Pulmonary artery endothelial cell (primary cell): ENCODE measurements at places on chromosomes 6 and 20. TPM values are rescaled to one million over a fixed set of nuclear protein-coding genes. Genes with fewer than 3 reads are reported as not detected.

The EDN1 gene
- 326 and 496 TPM in 2 replicates for total RNA-seq

The ELOVL2 gene
- total RNA-seq = not detected in 2 replicates

The RNF39 gene
- total RNA-seq = not detected in 2 replicates

The SNPH gene
- total RNA-seq = 6.4 and 14.0 TPM in 2 replicates

The THBD gene
- 104 and 139 TPM in 2 replicates for total RNA-seq

The PARD6B gene
- total RNA-seq = 0.13 and 0.14 TPM in 2 replicates

The C6orf58 gene
- total RNA-seq = 0.07 TPM in 1 of 2 replicates, not detected in the other

The SPAG4 gene
- 6.7 and 13.7 TPM in 2 replicates for total RNA-seq

The CNR1 gene
- 2.6 TPM in 1 of 2 replicates, not detected in the other for total RNA-seq

The EBF4 gene
- 1.8 and 2.0 TPM in 2 replicates for total RNA-seq

The TBX18 gene
- 25.9 and 26.8 TPM in 2 replicates for total RNA-seq

DNA sequence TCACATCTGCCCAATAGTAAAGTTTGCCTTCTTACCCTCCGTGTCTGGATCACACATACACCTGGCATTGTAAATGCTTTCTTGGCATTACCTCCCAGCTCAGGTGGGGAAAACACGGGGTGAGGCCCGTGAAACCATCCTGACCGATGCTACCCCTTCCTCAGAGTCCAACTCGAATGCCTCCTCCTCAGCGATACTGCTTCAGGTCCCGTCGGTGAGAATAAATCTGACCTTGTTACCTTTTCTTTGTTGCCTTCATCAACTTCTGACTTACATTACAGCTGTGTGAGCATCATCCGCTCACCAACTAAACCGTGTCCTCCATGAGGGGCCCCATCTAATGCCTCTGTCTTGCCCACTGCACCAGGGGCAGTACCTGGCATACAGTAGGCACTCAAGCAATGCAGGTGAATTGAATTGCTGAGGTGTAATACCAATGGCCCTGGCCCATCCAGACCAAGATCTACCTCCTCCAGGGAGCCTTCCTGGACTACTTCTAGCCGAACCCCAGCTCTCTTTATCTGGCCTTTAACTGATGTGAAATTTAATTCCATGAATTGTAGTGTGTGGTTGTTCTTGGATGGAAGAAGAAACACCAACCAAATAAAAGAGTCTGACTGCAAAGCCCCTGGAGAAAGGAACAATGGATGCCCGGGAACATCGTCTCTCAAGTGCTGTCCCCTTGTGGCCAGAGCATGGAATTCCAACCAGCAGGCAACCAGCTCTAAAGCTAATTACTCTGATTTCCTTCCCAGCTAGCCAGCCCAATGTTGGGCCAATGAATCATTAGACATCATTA is 141.5 kb downstream of the ANKRD60 start:
- DNase-seq = peak; percentile 15

DNA sequence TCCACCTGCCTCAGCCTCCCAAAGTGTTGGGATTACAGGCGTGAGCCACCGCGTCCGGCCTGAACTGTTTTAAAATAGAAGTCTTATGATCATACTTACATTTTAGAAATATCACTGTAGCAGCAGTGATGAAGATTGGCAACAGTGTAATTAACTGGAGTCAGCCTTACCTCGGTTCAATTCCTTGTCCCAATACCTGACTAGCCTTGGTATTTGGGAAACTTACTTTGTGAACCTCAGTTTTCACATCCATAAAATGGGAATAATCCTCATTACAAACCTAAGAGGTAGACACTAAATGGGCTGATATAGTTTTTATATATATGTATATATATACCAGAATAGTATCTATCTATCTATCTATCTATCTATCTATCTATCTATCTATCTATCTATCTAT is 19.3 kb downstream of the PHF20 start:
- no peak for DNase-seq

DNA sequence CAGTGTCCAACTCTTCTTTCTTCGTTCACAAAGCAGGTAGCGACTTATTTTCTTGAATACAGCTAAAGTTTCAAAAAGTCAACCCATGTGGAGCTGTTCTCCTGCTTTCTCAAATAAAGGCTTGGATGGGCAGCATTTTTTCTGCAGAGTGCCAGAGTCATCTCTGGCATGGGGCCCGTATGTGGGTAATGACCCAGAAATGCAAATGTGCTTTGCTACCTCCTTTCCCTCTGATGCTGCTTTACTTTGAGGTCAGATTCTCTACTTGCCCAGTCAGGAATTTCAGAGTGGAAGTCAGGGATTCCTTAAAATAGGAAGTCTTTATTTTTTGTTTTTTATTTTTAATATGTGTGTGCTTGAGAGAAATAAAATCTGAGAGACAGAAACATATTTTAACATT is 4.9 kb downstream of the NKAIN2 start:
- no peak for DNase-seq

DNA sequence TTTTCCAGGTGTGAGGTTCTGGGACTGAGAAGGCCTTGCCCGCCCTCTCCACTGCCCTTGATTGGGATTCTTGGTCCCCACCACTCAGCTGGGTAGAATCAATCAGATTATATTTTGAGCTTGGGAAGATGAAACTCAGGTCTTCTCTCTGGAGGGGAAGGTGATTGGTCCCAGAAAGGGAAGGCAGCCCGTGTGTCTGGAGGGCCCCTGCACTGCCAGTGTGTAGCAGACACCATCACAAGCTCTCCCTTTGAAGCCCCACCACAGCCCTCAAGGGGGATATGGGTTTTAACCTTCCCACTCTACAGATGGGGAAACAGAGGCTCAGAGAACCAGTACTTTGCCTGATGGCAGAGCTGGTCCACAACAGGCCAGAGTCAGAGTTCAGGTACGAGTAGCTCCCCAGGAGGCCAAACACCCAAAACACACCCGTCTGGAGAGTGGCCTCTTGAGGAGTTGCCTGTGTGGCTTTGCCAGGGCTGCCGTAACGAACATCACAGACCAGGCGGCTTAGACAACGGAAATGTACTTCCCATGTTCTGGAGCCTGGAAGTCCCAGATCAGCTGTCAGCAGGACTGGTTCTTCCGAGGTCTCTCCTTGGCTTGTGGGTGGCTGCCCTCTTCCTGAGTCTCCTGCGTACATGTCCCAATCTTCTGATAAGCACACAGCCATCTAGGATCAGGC is 205.6 kb downstream of the SYNDIG1 start:
- DNase-seq = no peak

DNA sequence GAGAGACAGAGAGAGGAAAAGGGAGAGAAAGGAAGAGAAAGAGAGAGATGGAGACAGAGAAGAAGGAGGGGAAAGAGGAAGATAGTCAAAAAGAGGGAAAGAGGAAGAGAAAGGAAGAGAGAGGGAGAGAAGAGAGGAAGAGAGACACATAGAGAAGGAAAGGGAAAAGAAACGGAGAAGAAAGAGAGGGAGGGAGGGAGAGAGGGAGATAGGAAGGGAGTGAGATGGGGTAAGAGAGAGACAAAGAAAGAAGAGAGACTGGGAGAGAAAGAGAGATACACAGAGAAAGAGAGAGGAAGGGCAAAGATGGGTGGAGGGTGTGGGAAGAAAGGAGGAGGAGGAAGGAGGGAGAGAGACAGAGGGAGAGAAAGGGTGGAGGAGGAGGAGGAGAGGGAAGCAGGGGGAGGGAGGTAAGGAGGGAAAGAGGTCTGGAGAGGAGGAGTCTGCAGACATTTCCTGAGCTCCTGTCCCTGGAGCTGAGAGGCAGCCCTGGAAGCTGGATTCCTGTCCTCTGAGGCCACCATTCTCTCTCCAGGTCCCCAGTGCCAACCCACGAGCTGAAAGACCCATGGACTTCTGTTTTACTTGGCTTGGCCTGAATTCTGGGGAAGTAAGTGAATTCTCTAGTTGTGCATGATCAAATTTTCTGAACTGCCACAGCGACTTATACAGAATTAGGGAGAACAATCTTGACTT is 9.9 kb downstream of the FOXF2 start:
- no peak for DNase-seq

DNA sequence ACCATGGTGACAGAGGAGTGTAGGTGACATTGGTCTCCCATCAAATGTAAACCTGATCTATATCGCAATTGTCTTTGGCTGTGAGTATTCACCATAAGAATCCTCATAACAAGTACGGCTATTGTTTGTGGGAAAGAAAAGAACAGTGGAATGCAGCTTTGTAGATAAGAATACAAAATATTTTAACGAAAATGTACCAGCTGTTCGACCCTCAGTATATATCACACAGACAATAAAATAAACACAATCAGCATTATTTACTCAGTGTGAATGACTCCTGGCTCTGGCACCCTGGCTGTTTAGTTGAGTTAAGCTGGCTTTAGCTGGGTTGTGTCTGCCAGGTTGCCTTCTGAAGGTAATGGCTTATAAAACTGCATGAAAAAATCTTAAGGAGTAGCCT is 43.4 kb downstream of the SNRNP48 start:
- no peak for DNase-seq

- DNase-seq = no peak
Measured at GRCh38 chr6:24997905-24998304, 62.1 kb upstream of the RIPOR2 start.

DNA sequence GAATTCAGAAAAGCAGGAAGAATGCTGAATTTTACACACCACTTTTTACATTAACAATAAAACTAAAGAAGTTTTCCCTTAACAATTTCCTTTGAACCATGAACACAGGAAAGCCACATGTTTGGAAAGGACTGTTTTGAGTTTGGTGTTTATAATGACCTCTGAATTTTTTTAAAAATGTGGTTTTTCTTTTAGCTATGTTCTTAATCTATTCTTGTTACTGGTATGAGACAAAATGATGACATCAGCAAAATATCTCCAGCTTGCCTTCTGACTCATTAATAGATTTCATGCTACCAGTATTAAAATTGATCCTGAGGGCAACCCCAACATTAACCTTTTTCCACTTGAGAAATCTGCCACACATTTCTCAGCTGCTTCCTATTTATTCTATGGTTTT is 217.5 kb upstream of the THEMIS start:
- no peak for DNase-seq

DNA sequence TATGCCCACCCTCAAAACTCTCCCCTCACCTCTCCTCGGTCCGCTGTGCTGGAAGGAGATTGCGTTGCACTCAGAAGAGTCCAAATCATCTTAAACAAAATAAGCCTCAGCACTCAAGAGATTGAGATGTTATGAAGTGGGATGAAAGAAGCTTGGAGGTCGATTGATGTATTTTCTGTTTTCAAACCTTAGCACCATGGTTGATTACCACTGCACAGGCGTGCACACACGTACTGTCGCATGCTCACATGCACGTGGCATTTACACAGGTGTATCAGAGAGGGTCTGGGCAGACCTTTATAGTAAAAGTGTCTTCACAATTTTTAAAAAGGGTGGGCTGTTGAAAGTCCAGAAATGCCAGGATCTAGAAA is 612 bp upstream of the AGPAT4 start:
- no peak for DNase-seq

- no peak for DNase-seq
Measured at GRCh38 chr6:12047304-12047703, 35.2 kb downstream of the HIVEP1 start.

DNA sequence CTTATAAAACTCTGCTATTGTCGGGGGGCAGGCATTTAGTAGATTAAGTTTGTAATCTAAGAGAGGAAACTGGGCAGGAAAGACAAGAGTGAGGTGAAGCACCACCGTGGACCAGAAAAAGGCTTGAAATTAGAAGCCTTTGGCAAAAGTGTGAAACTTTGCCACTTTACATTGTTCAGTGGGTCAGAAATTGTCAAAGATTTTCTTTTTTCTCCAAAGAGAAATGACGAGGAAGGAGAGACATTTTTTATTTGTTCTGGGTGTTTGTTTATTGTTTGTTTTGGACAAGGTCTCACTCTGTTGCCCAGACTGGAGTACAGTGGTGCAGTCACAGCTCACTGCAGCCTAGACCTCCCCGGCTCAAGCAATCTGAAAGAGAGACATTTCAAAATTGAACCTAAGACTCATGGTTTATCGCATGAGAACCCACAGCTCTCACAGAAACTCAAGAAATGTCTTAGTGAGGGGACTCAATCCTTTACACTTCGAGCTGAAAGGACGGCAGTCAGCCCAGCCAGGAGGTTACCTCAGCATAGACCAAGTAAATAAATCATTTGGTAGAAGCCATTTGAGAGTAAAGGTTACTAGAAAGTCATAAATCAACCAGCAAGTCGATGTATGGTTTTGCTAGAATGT is 262.8 kb upstream of the TAB2 start:
- no peak for DNase-seq

DNA sequence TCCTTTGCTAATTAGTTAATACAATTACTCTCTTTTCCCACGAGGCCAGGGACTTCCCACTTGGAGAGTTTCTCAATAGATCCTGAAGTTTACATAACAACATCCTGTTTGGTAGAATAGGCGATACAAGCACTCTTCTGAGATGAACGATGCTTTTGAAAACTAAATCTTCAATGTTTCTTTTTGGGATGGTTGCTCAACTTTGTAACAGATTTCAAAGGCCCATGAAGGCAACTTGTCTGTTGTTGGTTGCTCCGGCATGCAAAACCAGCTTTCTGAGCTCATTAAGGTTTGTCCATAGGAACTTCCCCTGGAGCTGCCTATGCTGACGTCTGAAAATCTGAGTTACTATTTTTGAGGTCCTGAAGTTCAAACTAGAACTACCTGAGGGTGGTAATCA is 25.9 kb upstream of the ROS1 start:
- no peak for DNase-seq

- DNase-seq = no peak
Measured at GRCh38 chr20:3494218-3494617, 23.4 kb downstream of the ATRN start.

DNA sequence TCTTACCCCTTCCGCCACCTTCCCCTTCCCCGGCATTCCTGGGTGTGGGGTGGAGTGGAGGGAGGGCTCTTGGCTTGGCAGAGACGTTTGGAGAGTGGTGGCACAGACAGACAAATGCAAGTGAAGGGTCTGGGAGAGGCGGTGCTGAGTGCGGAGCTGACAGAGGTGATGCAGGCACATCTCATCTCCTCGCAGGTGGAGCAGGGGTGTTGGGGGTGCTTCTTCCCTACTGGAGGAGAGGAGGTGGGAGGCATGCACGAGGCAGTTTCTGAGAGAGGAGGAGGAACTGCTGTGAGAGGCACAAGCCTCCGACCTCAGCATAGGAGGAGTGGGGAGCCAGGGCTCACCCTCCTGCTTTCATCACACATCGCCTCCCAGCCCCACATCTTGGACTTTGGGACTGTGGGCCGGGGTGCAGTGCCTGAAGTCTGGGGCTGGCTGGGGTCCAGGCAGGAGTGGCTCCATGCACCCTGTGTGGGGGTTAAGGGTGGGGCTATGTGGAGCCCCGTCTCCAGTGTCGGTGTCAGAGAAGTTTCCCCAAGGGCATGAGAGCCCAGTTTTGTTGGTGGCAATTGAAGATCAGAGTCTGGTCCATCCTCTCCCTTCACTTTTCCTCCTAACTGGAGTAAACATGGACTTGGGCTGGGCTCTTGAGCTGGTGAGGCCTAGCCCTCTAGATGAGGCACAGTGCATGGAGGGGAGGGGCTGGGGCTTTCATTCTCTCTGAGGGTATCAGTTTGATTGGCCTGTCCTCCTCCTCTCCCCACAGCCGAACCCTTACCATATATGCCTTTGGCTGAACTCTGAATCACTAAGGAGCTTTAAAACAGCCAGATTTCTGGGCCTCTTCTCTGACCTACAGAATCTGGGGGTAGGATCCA is 20.2 kb upstream of the SLC22A7 start:
- DNase-seq = no peak

- no peak for DNase-seq
Measured at GRCh38 chr6:36204068-36204753, 7.7 kb downstream of the BRPF3 start.
